ENCODE measurements at places on chromosomes 16 and 17.

GRCh38 chr17:77036136-77036840, 104.5 kb upstream of the SEC14L1 start:
- DNase-seq, result no peak

GRCh38 chr17:75159196-75160031, 5.1 kb upstream of the JPT1 start:
- DNase-seq, result no peak

GRCh38 chr16:22018559-22018958, 10.6 kb downstream of the MOSMO start:
- DNase-seq, result no peak

DNA sequence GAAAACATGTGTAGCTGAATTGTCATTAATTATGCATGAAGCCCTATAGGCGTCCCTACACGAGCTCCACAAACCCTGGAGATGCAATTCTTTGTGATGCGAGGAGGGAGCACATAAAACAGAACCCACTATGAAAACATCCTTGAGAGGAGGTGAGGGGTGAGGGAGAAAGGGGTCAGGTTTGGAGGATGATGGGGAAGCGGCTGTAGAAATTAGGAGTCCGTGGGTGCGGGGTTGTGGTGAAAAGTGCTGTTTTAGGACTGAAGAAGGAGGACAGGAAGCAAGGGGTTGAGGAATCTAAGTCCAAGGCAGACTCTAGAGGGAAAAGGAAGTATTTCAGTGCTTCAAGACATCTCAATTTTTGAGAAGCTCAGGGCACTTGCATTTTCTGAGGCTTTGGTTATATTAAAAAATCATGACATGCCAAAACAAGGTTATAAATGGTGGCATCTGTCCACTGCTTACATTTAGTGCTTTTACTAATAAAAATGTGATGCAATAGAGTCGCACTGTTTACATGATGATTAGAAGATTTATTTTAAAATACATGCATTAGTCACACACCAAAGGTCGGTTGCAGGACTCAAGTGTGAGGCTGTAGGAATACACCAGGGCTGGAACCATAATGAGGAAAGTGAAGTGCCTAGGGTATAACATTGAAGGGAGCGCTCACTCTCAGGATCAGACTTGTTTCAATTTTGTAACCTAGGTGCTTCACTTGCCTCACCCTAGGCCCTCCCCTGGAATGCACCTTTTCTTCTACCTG, 379.5 kb downstream of the HS3ST4 start:
- no peak for DNase-seq

DNA sequence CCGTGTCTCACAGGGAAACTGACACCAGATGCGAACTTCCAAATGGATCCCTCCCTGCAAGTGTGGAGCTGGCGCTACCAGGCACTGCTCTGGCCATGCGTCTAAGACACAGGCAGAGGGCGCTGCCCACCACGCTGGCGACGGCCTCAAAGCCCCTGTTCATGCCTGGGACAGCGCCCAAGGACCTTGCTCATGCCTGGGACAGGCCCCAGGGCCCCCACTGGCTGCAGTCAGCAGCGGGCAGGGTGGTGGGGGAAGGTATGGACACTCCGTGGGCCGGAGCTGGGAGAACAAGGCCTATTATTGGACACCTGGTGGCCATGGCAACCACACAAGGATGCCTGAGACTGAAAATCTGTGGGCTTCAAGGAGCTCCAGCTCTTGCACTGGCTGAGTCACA, 8.8 kb downstream of the ZG16B start:
- peak; percentile 82 for DNase-seq

GRCh38 chr16:87086156-87086555, 231.0 kb downstream of the C16orf95 start:
- peak; percentile 85 for DNase-seq

DNA sequence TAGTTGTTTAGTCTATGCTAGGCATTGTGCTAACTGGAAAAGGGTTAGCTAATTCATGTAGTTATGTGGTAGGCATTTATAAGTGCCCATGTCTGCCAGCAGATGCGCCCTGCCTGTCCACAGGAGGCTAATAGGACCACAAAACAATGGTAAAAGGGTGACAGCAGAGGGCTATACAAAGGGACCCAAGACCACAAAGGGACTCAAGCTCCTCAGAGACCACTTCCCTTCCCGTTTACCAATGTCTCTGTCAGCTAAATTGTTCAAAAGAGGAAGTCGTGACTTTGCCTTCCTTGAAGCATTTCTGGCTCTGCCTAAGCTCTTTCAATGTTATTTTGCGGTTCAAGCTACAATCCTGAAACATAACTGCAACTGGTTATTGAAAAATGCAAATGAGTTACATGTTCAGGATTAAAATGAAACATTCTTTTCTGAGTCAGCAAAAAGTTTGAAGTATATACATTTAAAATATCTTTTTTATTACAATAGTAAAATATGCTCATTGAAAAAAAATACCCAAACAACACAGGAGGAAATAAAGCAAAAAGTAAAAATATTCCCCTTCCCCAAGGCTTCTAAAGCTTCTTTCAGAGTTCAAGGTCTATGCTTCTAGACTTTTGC, 149.2 kb downstream of the MAF start:
- DNase-seq, result no peak

DNA sequence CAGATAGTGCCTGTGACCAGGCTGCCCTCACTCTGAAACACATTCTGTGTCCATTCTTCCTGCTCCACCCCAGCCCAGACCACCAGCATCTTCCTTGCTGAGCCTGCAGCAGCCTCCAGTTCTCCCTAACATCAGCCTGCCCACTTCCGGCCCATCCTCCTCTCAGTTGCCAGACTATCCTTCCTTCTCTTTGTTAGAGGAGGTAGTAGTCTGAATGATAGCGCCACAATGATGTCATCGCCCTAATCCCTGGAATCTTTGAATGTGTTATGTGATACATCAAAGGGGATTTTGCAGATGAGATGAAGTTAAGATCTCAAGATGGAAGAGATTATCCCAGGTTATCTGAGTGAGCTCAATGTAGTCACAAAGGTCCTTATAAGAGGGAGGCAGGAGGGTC, 3.2 kb upstream of the ZDHHC1 start:
- DNase-seq, result peak; percentile 57

DNA sequence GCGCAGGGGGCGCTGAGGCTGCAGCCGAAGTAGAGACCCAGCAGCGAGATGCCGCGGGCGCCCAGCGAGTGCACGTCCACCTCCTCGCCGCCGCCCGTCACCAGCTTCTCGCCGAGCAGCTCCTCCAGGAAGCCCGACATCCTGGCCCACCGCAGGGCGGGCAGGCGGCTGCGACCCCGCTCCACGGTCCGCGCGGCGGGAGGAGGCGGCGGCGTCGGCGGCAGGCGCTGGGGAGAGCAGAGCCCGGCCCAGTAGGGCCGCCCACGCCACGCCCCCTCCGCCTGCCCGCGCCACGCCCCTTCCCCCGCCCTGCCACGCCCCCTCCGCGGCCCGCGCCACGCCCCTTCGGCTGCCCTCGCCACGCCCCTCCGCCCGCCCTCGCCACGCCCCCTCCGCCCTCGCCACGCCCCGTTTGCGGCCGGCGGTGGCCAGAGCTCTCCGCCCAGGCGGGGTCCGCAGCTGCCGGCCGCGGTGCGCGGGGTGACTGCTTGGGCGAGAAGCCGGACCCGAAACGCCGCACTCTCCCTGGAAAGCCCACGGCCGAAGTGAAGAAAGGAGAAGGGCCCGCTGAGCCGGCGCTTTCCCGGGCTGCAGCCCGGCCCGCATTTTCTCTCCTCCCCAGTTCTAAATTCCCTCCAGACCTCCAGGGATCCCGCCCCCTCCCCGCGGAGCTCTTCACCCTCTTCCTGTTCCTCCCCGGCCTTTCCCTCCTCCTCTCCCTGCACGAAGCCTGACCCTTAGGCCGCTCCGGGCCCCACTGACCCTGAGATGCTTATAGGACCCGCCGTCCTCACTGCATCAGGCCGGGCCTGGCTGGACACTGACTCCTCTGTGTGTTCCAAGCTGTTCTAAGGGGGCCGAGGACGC, at the start of gene NXN:
NXN (minus strand) TSS at position 238 of the 867 bp plus-strand sequence.
- DNase-seq, result peak; percentile 69

DNA sequence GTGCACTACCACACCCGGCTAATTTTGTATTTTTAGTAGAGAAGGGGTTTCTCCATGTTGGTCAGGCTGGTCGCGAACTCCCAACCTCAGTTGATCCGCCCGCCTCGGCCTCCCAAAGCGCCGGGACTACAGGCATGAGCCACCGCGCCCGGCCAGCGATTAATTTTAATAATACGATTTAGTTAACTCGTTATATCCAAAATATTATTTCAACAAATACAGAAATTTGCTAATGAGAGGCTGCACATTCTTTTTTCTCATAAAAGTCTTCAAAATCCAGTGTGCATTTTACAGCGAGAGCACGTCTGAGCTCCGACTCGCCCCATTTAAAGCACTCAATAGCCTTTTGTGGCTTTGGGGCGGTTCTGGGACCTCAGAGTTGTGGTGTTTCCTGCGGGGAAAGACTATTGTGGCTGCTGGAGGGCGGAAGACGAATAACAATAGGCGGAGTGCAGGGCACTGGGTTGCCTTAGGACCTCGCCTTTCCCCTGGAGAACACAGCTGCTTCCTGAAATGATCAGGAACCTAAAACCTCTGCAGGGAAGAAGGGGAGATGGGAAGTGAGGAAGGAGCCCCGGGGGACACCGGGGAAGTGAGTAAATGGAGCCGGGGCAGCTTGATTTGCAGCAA, 2.9 kb upstream of the ZSCAN10 start:
- DNase-seq, result no peak

DNA sequence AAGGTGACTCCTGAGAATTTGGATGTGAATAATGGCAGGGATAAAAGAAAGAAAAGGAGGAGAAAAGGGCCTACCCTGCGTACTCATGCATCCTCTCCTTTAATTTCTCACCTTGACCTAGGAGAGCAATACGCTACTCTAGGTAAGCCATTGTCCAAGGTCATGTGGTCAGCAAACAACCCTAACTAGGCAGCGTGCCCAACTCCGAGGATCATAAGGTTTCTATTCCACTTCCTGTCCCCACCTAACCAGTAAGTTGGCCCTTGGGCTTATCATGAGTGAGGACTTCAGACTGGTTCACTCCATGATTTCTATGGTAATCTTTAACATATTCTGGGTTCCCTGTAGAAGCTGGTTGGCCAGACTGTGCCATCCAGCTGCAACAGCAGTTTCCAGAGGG, 315.1 kb upstream of the CCL2 start:
- DNase-seq, result no peak

- no peak for DNase-seq
Observed at GRCh38 chr16:75039941-75040340, 41.1 kb downstream of the ZNRF1 start.

DNA sequence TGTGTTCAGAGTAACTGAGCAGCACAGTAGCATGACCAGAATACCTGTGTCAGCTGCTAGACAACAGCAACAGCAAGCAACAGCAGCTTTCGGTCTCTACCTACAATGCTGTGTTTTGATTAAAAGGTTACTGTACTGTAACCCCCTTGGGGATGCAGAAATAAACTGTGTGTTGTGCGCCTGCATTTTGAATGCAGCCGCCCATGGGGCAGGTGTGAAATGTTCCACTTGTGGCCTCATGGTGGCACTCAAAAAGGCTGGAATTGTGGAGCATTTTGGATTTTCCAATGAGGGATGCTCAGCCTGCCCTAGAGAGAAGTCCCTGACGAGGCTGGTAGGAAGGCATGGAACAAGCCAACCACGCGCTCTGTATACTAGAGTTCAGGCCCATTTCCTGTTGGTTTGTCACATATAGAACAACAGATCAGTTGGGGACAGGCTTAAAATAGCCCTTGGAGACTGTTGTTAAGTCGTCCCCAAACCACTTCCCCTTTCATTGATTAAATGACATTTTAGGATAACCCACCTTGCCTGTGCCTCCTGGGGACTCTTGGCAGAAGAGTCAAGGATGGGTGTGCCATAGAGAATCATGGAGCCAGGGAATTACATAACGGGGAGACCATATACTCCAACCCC, 27.1 kb downstream of the SCPEP1 start:
- DNase-seq, result no peak

DNA sequence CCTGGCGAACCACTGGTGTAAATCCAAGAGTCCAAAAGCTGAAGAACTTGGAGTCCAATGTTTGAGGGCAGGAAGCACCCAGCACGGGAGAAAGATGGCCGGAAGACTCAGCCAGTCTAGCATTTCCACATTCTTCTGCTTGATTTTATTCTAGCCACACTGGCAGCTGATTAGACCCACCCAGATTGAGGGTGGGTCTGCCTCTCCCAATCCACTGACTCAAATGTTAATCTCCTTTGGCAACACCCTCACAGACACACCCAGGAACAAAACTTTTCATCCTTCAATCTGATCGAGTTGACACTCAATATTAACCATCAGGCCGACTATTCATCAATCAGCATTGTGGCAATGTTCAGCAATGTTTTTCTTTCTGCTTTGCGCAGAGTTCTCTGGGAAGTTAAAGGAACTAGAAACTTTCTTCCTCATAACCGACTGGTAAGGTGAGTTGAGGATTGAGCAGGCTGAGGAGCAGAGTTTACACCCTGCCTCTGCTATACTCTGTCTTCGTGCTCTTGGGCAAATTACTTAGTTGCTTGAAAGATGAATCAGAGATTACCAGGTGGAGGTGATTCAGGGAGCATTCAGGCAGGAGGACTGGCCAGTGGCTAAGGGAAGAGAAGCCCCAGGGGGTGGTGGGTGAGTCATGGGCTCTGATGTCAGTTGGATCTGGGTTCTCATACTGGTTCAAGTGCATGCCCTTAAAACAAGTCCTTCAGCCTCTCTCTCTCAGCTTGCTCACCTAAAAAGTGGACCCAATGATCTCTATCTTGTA, 28.2 kb upstream of the BRD7 start:
- peak; percentile 49 for DNase-seq

DNA sequence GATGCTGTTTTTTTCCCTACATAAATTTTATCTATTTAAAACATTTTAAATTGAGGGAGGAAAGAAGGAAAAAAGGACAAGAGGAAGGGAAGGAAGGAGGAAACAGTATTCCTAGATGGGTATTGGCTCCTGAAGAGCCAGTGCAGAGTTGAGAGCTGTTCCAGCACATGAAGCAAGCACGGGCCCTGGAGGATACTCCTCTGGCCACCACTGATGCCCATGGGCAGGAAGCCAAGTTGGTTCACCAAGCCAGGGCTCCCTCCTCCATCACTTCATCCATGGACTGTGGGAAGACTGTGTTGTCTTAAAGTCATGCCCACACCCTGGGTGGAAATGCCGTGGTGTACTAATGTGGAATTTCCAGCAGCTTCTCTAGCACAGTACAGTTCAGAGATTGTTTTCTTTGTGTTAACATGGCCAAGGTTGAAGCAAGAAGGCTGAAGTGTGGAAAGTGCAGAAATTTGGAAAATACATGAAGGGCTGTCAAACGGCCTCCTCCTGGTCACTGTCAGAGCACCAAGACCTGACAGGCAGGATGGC, 23.9 kb upstream of the NOS2 start:
- no peak for DNase-seq

DNA sequence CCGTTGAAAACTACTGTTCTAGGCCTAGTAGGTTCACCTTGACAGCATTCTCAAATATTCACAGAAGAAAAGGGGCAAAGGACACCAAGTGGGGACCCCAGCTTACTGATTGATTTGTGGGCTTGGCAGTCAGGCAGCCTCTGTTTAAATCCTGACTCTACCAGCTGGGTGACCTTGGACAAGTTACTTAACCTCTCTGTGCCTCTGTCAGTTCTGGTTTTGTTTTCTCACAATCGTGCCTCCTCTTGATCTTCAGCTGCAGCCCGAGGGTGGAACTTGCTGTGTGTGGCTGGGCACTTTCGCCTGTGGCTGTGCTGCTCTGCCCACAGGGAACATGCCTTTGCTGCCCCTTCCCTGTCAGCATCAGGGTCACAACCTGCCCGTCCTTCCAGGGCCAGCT, 17.8 kb downstream of the RAP1GAP2 start:
- no peak for DNase-seq

- DNase-seq, result no peak
Observed at GRCh38 chr16:8376858-8377257, 213.5 kb downstream of the TMEM114 start.
